ENCODE measurements at places on chromosomes 1 and 21.

DNA sequence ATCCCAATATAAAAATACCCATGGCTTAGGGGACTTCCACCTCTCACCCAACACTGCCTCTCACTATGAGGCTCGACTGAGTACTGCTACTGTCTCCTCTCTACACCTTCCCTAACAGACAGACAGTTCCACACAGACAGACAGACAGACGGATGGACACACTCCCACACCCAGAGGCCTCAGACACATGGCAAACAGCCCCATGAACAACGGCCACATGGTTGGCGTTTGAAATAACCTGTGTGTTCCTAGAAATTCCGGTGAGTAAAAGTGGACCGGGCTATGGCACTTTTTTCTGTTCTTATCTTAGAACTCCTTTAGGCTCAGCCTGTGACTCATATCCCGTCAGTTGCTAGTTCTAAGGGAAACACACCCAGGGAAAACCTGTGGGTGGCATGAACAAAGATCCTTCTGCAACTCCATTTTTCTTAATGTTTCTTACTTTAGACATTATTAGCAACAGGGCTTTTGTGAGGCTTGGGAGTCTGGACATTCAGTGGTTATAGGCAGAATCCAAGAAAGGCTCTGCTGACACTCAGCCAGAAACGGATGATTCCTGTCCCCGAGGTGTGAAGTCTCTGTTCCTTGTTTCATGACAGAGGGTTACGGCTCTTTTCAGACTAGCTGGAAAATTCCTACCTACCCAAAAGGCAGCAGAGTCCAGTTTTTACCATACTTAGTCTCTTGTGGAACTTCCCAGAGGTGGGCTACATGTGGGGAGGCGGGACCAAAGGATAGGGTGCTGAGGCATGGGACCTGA, 90.5 kb upstream of the TLR5 start:
- no peak for DNase-seq

GRCh38 chr1:234771642-234772344, 161.8 kb upstream of the IRF2BP2 start:
- DNase-seq = no peak

DNA sequence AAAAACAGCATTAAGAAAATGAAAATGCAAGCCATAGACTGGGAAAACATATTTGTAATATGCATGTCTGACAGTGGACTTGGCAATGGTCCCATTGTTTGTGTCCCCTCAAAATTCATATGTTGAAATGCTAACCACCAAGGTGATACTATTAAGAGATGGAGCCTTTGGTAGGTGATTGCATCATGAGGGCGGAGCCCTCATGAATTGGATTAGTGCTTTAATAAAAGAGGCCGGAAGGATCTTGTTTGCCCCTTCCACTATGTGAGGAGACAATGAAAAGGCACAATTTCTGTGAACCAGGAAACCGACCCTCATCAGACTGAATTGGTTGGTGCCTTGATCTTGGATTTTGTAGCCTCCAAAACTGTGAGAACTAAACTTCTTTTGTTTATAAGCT, 232.3 kb downstream of the GPR52 start:
- no peak for DNase-seq

DNA sequence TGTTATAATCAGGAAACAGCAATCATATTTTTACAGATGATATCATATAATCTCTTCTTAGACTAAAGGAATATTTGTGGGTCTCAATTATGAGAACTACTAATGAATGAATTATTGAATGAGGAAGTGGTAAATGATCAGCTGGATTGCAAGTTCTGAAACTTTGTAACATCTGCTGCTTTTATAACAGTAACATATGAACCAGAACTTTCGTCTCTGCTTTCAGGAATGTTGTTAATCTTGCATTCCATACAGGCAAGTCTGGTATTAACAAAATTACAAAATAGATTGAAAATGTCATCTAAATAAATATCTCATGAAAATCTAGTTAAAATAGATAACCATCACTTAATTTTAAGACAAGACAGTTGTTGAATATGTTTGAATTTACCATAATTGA, 110.5 kb upstream of the COL11A1 start:
- no peak for DNase-seq

- no peak for DNase-seq
Measured at GRCh38 chr1:201460814-201461644, 8.0 kb downstream of the PHLDA3 start.

DNA sequence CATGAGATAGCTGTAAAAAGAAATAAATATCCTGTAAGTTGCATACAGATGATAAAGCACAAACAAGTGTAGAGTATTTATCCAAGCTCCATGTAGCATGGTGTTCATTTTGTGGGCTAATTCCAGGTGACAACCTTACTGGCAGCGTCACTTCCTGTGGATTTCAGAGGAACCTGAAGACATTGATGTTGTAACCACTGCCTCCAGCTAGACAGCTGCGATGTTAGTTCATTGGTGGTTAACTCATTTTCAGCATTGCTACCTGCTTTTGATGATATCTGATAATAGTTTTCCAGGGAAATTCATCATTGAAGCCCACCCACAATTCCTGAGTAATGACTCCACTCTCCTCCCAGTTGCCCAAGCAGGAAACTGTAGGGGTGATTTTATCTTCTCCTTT, 3.0 kb downstream of the HSD3B1 start:
- no peak for DNase-seq
